ENCODE measurements at places on chromosomes 11 and 22. TPM values are rescaled to one million over a fixed set of nuclear protein-coding genes. Genes with fewer than 3 reads are reported as not detected.
A peak's percentile ranks its signal among the peaks of the same experiment; 100 is the strongest.

HTR3A gene
- not detected for total RNA-seq

- peak; percentile 81 for DNase-seq
Measured at GRCh38 chr11:12377106-12377823, at the start of gene PARVA. TSS of gene PARVA (plus strand) at chr11:12377571. CDS start at chr11:12377648, 77 bp downstream.

- peak; percentile 59 for DNase-seq
Measured at GRCh38 chr11:8760896-8761295, 78.3 kb downstream of the RPL27A start.

DNA sequence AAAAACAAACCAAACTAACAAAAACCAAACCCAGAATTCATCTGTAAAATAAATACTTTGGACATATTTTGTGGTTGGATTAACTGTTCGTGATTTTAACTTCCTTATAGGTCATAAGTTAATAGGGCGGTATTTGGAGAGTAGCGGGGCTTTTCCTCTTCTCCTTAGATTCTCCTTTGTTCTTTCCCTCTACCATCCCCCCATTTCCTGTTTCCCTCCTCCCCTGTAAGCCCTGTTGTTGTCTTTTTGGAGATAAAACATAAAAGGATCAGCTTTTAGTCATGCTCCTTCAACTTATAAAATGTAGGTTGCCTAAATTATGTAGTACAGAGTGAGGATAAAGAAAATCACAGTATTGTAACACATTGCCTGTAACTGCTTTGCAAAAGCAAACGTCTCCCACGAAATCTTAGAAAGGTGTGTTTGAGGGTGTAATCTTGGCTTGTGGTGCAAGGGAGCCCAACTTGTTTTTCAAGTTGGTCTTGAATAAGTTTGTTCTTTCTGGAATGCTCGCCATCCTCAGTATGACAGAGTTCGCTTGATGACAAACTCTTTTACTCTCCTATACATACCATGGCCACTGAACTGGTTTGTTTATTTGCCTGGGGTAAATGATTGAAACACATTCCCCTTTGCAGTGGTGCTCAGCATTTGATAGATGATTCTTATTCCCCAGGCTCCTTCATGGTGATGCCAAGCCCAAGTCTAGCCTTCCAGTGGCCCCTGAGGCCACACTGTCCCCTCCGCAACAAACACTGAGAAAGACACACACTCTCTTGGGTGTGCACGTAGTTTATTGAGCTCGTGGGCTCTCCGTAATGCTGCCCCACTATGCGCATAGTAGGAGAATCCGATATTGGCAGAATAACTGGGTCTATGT is 49.4 kb downstream of the TEAD1 start:
- DNase-seq, result peak; percentile 45

- DNase-seq, result peak; percentile 56
Measured at GRCh38 chr11:119365071-119365591, 16.4 kb downstream of the USP2 start.

GRCh38 chr11:115525531-115526006 is 21.4 kb upstream of the CADM1 start:
- DNase-seq, result no peak

- DNase-seq, result no peak
Measured at GRCh38 chr22:47367993-47368945, 605.8 kb downstream of the TBC1D22A start.

DNA sequence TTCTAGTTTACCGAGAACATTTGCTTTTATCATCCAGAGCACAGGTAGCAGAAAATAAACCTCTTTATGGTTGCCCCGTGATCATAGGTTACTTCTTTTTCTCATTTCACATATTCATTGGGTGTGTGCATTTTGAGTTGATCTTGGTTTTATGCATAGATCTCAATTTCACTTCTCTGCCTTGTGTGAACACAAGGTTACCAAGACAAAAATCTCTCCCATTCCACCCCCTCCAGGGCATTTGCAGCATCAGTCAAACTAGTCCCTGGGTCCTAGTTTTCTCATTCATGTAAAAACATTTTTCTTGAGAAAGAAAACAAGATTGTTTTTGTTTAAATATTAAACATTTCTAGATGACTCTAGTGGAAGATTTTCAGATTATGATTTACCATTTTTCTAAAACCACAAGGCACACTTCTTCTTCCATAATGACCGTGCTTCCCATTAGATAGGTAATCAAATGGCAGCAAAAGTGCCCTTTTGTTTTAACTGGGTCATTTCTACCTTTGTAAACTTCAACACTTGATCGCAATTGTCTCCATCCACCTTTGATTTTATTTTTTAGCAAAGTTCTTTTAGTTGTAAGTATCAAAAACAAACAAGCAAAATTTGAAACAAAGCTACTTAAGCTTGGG is 526.6 kb upstream of the CADM1 start:
- no peak for DNase-seq

GRCh38 chr22:29623553-29624169 is 20.2 kb downstream of the NF2 start:
- no peak for DNase-seq

- DNase-seq, result no peak
Measured at GRCh38 chr11:71466358-71466757, 13.4 kb downstream of the NADSYN1 start.

Data from IMR-90 (cell line).